ENCODE measurements at places on chromosomes 4 and X.

DNA sequence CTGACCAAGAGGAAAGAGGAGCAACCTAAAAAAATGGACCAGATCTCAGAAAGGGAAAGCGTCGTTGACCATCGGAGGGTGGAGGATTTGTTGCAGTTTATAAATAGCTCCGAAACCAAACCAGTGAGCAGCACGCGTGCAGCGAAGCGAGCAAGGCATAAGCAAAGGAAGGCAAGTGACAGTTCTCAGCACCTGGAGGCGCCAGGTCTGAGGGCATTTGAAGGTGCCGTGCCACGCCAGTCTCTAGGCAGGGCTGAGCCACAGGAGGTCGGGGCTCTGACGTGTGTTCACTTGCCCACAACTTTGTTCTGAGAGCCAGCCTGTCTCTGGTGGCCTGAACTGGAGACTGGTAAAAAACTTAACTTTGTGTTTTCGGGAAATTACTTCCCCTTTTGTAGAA is 59.7 kb downstream of the TNIP2 start:
- no peak for DNase-seq

DNA sequence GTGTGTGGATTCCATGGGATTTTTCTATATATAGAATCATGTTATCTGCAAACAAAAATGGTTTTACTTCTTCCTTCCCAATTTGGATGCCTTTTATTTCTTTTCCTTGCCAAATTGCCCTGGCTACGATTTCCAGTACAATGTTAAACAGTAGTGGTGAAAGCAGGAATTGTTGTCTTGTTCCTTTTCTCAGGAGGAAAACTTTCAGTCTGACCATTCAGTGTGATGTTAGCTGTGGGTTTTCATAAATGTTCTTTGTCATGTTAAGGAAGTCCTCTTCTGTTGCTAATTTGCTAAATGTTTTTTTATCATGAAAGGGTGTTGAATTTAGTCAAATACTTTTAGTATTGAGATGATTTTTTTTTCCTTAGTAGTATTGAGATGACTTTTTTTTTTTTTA is 10.9 kb downstream of the SAP30 start:
- no peak for DNase-seq

DNA sequence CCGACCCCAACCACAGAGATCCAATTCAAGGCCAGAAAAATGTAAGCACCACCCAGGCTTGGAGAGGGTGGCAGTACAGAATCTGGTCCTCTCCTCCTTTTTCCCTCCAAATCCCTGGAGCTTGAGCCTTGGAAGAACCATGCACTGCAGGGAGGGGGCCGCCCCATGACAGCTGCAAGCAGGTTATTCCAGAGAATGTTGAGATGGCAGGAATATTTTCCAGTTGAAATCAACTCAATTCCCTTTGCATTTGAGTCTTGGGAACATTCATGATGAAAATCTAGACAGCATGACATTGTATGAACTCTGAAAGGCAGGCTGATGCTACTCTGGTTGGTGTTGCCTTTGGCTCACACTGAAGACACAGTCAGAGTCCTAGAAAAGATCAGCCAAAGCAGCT is 386.6 kb upstream of the FGF16 start:
- DNase-seq = no peak

- no peak for DNase-seq
Measured at GRCh38 chr4:18366892-18367291, 345.3 kb upstream of the LCORL start.

GRCh38 chr4:123876143-123876542 is 479.5 kb downstream of the SPRY1 start:
- DNase-seq = no peak

GRCh38 chrX:130110379-130111219 is at the start of gene ELF4:
TSS of gene ELF4 (minus strand) at chrX:130110497. CDS start at chrX:130081330, 29,167 bp downstream.
- DNase-seq = no peak

DNA sequence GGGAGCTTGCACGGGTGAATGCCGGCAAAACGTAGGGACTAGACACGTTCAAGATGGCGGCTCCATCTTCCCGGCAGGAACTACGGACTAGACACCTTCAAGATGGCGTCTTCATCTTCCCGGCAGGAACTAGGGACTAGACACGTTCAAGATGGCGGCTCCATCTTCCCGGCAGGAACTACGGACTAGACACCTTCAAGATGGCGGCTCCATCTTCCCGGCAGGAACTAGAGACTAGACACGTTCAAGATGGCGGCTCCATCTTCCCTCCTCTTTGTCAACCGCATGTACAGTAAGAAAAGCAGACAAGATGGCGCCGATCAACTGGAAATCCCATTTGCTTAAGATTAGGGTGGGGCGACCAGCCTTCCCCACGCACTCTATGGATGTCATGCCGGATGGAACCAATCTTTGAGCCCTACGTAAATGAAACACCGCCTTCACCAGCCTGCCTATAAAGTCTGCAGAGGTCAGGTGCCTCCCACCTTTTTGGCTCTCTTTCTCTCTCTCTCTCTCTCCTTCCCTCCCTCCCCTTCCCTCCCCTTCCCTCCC is 222.4 kb downstream of the CRLF2 start:
- no peak for DNase-seq

GRCh38 chr4:36189511-36190226 is 54.6 kb downstream of the ARAP2 start:
- no peak for DNase-seq

GRCh38 chrX:68422478-68422877 is 10.8 kb downstream of the OPHN1 start:
- no peak for DNase-seq
